Renal cortical epithelial cell (primary cell): ENCODE measurements at places on chromosomes 11 and 22. TPM values are rescaled to one million over a fixed set of nuclear protein-coding genes. Genes with fewer than 3 reads are reported as not detected.

- DNase-seq: no peak
These were observed 69.9 kb upstream of the ASPHD2 start for GRCh38 chr22:26359156-26359555.

GRCh38 chr22:28112548-28113043 is 193.5 kb upstream of the PITPNB start:
- DNase-seq: peak; percentile 37

Gene SEC14L3
- total RNA-seq: not detected in 2 replicates

GRCh38 chr22:37206841-37207821 is 5.1 kb downstream of the SSTR3 start:
- no peak for DNase-seq

DNA sequence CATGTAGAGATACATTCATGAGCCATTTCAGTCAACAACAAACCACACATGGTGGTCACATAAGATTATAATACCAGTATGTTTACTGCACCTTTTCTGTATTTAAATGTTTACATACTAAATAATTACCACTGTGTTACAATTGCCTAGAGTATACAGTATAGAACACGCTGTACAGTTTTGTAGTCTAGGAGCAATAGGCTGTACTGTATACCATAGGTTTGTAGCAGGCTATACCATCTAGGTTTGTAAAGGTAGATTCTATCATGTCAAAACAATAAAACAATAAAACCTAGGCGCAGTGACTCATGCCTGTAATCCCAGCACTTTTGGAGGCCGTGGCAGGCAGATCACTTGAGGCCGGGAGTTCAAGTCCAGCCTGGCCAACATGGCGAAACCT is 1.1 kb downstream of the TRIM48 start:
- no peak for DNase-seq

DNA sequence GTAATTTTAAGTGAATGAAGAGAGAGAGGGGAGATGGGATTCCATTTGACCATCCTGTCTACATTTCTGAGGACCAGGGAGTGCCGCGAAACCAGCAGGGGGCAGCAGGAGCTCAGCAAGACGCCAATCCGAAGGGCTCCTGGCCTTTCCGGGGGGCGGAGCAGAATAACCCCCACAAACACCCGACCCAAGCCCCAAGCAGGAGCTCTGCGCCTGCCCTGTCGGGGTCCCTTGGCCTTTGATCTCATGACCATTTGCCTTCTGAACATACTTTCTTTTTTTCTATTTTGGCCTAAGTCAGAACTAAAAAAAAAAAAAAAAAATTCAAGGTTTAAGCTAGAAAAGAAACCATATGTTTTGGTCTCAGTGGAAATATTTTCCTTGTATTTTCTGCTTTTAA is 21.9 kb upstream of the SCN2B start:
- DNase-seq: peak; percentile 42

GRCh38 chr11:112525270-112525669 is 264.6 kb upstream of the PLET1 start:
- DNase-seq: peak; percentile 77

DNA sequence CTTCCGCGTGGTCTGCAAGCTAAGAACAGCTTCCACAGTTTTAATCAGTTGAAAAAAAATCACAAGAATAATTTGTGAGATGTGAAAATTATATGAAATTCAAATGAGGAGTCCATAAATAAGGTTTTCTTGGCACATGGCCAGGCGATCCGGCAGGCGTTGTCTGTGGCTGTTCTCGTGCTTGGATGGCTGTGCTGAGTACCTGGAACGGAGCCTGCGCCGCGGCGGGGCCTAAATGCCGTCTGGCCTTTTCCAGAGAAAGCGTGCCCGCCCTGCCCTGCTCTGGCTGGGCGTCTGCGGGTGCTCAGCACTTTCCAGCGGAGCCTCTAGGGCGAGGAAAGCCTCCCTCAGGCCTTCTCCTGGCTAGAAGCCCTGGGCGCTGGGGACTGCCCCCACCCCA is 41.8 kb downstream of the OSBPL5 start:
- DNase-seq: no peak

Gene CCND1
- 225 and 668 TPM in 2 replicates for total RNA-seq

Gene MPEG1
- total RNA-seq: not detected in 2 replicates

Gene MRGPRF
- total RNA-seq: 0.10 TPM in 1 of 2 replicates, not detected in the other

GRCh38 chr11:115580927-115581680 is 76.9 kb upstream of the CADM1 start:
- DNase-seq: peak; percentile 79

Gene RAG1
- total RNA-seq: 2.6 and 3.7 TPM in 2 replicates

- DNase-seq: peak; percentile 72
These were observed 252.1 kb upstream of the PITPNB start for GRCh38 chr22:28171115-28171514.

DNA sequence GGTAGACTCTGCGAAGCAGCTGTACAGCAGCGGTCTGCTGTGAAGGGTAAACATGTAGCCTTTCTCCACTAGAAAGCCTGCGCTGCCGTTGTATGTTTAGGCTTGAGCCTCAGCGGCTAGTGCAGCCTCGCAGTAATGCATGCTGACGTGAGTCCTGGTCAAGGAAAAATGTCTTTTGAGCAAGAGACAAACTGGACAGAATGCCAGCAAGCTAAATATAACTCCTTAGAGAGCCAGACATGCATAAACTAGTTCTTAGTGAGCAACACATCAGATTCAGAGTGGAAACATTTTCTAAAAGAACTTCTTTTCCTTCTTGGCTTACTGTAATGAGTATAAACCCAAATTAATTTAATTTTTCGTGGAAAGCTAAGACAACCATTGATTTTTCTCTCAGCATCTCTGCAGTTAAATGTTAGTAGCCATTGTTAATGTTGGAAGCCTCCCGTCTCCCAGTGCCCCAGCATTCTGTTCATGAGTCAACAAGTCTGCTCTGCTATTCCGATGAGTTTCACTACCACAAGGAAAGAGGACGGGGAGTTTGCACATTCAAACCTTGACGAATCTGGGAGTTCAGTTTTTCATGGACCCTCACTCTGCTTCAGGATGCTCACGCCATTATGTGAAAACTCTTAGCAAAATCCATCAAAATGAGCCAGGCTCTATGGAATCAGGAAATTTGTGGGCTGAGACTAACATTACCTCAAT is 51.4 kb downstream of the JAM3 start:
- DNase-seq: no peak

DNA sequence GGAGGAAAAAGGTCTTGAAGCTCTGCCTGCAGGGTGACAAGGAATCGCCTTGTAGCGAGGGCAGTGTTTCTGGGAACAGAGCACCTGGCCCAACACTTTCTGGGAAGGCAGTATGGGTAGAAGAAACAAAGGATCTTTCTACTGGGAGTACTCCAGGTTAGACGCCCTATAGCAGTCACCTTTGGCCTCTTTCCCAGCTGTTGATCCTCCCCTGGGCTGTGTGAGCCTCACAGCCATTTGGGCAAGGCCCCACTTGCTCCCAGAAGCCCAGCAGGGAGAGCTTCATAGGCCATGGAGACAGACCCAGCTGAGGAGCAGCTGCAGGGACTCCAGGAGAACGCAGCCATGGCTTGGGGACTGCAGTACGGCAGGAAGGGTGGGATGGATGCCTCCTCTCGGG is 1.2 kb downstream of the SLCO2B1 start:
- DNase-seq: no peak

DNA sequence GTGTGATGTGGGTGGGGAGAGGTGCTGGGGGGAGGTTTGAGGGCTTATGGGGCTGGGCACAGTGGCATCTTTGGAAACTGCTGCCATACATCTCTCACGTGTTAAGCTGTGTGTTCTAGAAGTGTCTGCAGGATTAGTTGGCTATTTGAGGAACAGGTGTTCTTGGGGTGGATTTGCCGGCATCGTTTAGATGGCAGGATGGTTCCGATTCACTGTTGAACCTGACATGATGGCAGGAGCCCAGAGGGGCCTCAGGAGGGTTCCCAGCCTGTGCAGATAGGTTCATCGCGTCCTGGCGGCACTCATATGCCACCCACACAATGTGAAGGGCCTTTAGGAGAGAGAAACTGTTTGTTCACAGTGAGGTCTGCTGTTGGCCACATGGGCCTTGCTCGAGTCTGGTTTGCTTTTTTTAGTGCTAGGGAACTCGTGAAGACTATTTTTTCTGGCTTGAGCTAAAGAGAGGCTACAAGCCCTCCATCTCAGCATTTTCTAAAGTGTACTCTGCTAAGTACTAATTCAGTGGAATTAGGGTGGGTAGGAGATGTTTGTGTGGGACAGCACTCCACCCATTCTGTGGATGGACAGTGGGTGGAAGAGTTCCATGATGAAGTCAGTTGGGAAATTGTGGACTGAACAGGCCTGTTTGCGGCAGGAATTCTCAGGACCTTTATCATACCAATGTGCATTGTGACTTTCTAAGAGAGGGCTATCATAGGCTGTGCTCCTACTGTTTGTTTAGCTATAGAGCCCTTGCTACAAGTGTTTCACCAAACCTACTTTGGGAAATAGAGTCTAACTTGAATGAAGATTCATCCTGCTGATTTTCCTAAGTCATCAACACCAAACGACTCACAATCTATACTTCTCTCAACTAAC is 55.4 kb upstream of the PLET1 start:
- no peak for DNase-seq

Gene VSIG10L2
- total RNA-seq: not detected in 2 replicates

Gene JAML
- total RNA-seq: not detected in 2 replicates

DNA sequence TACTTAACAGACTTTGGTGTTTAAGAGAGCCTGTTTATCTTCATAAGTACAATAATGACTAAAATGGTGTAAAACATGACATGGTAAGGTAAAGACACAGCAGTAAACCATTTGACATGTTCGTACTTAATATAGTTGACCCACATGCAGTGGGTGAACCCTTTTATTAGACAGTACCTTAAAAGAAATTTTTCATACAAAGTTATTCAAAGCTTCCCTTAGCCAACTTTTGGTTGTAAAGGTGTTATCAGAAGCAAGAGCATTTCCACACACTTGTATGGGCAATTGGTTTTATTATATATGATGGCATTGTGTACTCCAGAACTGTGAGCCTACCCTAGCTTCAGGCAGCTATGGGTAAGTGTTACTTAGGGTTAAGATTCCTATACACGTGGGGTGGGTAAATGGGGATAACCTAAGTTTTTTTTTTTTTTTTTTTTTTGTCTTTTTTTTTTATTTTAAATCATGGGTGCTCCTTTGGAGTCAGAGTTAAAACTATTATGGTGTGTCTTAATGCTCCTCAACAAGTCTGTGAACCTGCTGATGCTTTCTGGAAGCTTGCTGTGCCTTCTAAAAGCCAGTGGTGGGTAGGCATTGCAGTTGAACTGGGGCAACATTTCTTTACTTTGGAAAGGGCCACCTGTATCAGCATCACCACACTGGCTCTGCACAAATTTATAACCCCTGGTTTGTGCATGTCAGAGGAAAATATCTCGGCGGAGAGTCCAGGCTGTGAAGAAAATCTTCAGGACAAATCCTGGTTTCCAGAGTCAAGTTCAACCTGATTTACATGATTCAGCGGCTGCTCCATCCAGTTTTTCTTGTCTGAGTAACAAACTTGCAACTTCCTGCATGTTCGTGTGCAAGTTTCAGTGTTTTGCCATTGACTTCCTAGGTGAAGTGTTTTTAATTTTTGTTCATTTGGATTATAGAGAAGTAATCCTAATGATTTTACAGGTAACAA is 3.3 kb downstream of the PCF11 start:
- DNase-seq: peak; percentile 58
